ENCODE measurements at places on chromosomes 2 and 18.

DNA sequence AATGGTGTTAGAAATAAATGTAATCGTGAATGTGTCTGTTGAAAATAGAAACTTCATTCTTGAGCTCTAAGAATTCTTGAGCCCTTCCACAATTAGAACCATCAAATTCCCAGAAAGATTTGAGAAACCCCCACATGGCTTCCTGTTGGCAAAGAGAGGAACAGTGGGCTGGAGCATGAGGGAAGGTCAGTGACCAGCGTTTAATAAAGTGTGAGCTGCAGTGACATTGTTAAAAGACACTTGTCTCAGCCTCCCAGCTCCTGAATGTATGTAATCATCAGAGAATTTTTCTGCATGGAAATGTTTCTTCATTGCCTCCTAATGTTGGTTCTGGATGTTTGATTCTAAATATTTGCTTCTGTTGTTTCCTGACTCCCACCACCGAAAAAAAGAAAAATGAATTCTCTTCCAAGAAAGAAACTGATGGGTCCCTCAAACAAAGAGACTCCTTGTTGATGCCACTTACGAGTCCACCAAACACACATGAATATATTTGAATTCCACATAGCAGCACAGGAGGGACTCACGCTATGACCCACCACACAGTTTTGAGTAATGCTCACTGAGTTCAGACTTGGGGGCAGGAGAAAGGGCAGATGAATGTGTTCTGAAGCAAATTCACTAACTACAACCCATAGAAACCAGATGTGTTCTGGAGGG lies 225.1 kb upstream of the KLHL29 start:
- no peak for DNase-seq

GRCh38 chr2:71801969-71802368 lies 345.7 kb downstream of the CYP26B1 start:
- no peak for DNase-seq

- DNase-seq: no peak
Measured at GRCh38 chr2:179140571-179140970, 90.6 kb upstream of the CCDC141 start.

GRCh38 chr18:39666541-39666940 lies 2100.9 kb upstream of the CELF4 start:
- DNase-seq: no peak

DNA sequence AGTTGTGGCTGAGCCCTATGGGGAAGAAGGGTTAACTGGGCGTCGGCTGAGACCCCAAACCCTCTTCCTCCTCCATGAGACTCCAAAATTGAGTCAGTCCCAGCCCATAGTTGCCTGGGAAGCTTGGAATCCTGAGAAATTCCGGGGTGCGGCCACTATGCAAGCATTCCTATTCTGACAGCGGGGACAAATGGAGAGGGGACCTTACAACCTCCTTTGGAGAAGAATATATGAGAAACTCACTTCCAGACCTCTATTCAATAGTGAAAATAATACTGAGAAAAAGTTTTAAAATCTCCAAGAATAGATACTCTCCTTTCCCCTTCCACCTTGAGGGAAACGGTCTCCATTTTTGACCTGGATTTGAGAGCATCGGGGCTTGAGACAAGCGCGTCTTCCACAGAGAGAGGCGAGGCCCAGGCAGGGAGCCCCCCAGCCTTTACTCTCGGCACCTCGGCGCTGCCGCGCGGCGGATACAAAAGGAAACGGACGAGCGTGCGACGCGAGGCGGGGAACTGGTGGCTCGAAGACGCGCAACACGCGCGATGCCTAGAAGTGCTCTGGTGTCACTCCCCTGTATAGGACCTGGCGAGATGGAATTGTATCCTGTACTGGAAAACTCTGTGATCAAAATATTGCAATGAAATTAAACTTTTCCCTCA lies 11.1 kb downstream of the NR4A2 start:
- DNase-seq: no peak

All from left renal cortex interstitium (tissue), 4 donors.